ENCODE measurements at places on chromosomes 12 and 14. TPM values are rescaled to one million over a fixed set of nuclear protein-coding genes. Genes with fewer than 3 reads are reported as not detected.
A peak's percentile ranks its signal among the peaks of the same experiment; 100 is the strongest.

The ARHGDIB gene
- total RNA-seq: 47.0 TPM

DNA sequence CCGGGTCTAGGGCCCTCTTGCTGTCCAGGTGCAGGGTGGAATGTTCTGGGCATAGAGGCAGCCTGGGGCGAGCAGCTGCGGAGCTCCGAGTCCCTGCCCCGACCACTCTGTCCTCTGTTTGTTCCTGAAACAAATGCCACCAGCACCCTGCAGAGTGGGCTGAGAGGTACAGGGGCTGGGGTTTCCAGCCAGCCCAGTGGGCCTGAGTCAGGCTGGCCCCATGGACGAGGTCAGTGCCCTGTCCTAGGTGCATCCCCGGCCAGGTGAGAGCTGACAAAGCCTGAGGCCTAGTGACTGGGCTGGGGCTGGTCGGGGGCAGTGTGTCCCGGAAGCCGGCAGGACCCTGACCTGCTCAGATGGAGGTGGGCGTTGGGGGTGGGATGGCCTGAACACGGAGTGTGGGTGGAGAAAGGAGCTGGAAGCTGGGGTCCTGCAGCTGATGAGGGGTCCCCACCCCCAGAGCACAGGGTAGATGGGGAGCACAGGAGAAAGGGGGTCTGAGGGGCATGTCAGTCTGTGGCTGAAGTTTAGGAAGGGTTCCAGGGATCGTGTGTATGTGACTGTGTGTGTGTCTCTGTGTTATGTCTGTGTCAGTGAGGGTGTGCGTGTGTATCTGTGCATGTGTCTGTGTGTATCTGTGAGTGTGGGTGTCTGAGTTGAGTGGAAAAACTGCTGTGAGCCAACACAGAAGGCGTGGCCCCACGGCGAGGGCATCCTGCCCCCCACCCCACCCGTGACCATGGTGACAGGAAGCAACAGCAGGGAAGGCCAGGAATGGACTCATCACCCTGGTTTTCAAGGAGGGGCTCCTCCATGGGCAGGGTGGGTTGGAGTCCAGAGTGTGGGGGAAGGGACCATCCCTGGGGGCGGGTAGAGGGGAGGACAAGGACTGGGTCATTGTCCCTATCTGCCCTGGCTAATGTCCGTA lies 2.4 kb upstream of the CRIP1 start:
- DNase-seq: peak; percentile 79

DNA sequence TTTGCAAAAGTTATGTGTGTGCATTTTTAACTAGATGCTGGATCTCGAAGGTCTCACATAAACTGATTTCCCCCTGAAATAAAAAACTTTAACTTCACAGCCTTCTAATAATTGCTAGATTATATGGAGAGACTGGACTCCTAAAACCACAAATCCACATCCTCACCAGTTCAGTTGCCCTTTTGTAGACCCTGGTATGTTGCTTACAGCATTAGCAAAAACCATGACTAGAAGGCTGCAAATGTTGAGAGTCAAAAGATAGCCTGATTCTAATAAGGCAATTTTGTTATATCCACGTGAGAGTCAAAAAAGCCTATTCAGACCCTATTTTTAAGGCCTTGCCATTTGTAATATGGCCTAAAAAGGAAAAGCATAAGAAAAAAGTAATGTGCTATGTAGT lies 37.4 kb downstream of the RASSF8 start:
- no peak for DNase-seq

The STYK1 gene
- total RNA-seq: 9.8 TPM

DNA sequence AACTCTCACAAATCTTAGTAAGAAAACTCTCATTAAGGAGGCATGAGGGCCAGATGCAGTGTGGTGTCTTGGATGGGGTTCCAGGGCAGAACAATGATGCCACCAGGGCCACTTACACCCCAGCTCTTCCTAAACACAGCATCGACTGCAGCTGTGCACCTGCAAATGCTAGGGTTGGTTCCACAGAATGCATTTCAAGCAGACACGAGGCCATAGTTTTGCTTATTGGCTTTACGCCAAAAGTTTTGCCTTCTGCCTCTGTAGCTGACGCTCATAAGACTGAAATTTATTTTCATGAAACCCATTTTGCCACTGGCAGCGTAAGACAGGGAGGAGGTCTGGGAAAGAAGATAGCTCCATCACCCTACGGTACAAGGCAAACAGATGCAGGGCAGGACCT lies 179.0 kb downstream of the RIMBP2 start:
- no peak for DNase-seq

The RDH11 gene
- total RNA-seq: 14.2 TPM

- no peak for DNase-seq
These were observed 193.5 kb downstream of the DIO2 start for GRCh38 chr14:80017795-80018194.

The KRT82 gene
- total RNA-seq: not detected

The KRT1 gene
- total RNA-seq: not detected

The DTX1 gene
- 2.3 TPM for total RNA-seq

DNA sequence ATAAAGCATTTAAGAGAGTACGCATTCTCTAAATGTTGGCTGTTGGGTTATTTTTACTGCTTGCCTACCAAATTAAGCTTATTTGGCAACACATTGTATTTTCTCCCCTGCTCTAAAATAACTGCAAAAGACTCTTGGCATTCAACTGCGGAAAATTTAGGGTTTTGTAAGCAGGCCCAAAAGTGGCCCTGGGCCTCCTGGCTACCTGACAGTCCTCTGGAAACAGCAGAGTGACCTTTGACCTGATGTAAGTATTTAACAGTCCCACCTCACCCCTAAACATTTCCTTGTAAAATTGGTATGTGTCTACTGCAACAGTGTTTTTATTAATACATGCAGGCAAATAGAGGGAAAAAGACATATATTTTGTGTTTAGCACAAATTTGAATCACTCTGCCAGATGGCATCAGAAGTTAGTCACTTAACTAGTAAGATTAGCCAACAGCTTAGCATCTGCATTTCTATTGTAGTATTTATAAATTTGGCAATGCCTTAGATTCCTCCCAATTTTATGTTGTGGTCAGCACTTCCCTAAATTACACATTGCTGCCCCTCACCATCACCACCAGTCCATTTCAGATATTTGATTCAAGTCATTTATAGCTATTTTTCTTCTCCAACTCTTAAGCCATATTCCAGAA lies 11.2 kb downstream of the LLPH start:
- no peak for DNase-seq

DNA sequence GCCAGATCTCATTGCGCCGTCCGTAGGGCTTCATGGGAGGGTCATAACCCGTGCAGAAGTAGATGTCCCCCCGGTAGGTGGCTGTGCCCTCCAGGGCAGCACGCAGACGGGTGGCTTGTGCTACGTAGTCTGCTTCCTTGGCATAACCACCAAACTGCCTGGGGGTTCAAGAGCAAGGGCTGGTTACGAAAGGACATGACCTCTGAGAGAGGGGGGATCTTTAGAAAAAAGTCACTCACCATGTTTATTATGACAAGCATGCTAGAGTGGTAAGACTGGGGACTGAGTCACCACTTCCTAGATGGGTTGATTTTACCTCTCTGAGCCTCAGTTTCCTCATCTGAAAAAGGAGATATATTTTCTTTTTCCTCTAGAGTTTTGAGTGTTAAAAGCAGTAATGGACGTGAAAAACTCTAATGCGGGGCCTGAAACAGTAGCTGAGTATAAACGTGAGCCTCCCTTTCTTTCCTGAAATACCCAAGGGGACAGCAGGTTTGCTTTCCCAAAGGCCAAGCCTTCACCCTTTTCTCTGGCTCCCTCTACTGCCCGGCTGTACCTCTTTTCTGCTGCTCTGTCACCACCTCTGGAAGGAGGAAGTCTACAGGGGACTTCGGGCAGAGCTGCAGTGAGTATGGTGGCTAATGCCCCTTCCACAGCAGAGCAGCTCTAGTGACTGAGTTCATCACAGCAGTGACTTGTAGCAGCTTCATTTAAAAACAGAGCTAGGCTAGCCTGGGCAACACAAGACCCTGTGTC lies 23.5 kb upstream of the GPRC5D start:
- DNase-seq: peak; percentile 68

DNA sequence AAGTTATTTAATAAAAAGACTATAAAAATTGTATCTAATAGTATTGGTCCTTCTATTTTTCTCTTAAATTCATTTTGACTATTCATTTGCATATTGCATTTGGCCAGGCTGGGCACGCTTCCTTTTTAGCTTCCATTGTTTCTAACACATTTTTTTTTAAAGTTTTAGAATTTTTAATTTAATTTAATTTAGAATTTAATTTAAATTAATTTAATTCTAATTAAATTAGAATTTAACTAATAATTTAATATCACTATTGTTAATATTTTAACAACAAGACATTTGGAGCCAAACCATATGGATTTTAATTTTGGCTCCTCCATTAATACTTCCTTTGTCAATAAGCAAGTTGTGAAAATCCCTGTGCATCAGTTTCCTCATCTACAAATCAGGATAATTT lies 856.9 kb upstream of the SEL1L start:
- no peak for DNase-seq

The RGS6 gene
- total RNA-seq: 18.0 TPM

The AEBP2 gene
- 24.1 TPM for total RNA-seq

GRCh38 chr12:90229407-90230170 lies 521.0 kb upstream of the ATP2B1 start:
- DNase-seq: no peak

DNA sequence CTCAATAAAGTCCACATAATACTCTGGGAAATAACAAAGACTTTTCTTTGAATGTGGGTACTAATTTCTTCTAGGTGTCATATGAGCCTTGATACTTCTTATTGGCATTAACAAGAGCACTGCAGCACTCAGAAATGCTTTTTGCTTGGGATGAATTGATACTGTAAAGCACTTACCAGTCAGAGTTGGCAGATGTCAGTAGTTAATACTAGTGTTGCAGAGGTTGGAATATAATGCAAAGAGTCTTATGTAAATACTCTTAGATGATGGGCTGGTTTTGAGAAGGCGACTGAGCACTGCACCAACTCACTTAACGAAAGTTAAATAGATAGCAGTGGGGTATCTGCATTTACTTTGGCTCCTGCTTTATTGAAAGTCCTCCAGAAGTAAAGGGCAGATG lies 25.6 kb upstream of the MBIP start:
- no peak for DNase-seq

- no peak for DNase-seq
These were observed 315.3 kb downstream of the NOVA1 start for GRCh38 chr14:26282578-26282977.

DNA sequence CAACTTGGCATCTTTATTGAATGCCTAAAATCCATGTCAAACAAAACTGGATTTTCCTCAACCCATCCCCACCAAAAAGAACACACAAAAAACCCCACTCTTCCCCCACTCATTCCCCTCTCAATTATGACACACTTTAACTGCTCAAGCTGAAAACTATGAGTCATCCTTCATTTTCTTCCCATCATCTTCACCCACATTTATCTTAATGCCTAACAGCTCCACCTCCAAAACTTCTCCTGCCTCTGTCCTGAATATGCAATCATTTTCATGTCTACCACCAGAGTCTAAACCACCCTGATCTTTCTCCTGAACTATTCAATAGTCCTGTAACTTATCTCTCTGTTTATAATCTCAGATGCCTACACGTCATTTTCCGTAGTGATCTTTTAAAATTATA lies 239.7 kb downstream of the BCAT1 start:
- DNase-seq: no peak

DNA sequence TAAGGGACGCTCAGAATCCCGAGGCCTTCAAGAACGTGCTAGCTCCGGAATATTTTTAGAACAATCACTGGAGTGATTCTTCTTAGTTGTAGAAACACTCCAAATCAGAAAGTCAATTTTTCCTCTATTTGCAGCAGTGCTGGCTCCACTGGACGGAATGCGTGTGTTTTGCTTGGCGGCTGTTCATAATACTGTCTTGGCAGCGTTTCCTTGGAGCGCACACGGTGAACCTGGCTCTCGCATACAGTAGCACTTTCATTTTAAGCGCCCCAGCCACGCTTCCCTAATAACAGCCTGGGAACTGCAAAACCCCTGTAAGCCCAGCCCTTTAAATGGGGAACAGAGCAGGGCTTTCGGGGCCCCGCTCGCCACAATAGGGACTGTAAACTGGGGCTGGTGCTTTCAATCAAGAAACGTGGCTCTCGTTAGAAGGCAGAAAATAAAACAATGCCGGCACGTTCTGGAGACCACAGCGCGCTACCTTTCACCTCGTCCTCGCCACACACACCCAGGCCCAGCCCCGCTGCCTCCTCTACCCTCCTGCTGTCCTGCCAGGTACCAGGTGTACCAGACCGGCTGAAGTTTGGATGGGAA lies 79.9 kb downstream of the BCL11B start:
- peak; percentile 71 for DNase-seq

The GLT1D1 gene
- 1.3 TPM for total RNA-seq

The OR6C2 gene
- not detected for total RNA-seq

The OTOGL gene
- not detected for total RNA-seq

DNA sequence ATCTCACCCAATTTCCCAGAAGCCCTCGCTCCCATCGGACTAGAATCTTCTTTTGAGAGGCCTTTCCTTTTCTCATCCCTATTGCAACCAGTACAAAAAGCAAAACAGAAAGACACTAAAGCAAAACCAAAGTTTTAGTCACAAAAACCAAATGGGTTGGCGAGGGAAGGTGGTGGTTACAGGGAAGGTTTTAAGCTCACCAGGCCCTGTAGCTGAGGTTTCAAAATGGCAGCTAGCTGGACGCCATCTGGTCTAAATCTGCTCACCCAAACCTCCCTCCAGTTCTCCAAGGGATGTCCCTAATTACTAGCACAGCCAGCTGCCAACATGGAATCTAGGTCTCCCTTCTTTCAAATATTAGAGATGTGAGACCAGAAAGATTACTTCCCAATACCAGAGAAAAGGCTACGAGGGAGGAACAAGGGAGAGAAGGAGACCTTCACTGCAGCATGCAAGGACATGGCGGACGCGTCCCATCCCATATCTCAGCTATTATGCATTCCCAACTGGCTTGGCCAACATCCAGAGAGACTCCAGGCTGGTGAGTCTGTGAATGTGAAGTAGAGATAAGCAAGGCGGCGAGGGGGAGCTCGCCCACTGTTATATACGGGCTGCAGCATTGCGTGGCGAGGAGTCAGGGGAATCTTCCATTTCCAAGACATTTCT lies 70.8 kb downstream of the DPF3 start:
- no peak for DNase-seq

GRCh38 chr12:3747976-3748619 lies 4.8 kb downstream of the CRACR2A start:
- DNase-seq: no peak

DNA sequence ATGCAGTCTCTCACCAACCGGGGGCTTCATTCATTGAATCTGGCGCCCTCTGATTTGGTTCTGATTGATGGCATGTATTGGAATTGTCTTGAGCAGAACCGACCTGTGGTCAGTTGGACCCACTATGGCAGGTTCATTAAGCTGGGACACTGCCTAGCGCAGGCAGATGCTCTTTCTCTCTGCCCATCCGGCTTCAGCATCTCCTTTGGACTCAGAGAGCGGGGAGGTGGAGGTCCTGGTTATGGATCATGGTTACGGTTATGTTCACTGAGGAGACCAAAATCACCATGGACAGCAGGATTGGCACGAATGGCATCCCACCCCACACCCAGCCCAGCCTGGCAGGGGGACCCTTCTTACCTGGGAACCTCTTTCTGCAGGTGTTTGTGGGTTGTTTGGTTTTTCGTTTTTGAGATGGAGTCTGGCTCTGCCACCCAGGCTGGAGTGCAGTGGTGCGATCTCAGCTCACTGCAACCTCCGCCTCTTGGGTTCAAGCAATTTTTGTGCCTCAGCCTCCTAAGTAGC lies 16.4 kb upstream of the BCL7A start:
- DNase-seq: no peak

The FOXN4 gene
- total RNA-seq: not detected

GRCh38 chr14:24139272-24139934 lies 2.0 kb downstream of the EMC9 start:
- no peak for DNase-seq

The CEP170B gene
- total RNA-seq: 42.9 TPM

Data from stomach (tissue), 19 donors.